ENCODE measurements at places on chromosomes 4 and X.

- DNase-seq = no peak
Observed at GRCh38 chr4:177080388-177080787, 229.3 kb upstream of the NEIL3 start.

GRCh38 chrX:18937173-18937572 is 46.7 kb downstream of the PHKA2 start:
- no peak for DNase-seq

- DNase-seq = peak; percentile 35
Observed at GRCh38 chr4:183256756-183257385, 63.2 kb downstream of the CLDN22 start.

GRCh38 chr4:92120810-92121498 is 182.8 kb upstream of the GRID2 start:
- DNase-seq = no peak

DNA sequence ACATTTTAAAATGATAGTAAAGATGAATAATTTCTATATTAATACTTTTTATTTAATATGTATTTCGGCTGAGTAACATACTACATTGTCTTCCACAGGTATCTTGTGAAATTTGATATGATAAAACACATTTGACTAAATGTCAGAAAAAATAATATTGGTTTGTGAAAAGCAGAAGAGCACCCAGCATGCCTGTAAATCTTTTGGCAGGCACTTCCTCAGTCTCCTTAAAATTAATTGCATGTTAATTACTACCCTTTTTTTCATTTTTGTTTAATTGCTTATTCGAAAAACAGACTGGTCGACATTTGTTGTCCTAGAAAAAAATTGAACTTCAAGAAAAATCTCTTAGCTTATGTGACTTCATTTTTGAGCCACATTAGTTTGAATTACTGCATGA is 40.6 kb downstream of the CLCN3 start:
- no peak for DNase-seq

- peak; percentile 52 for DNase-seq
Observed at GRCh38 chrX:74536152-74536831, 78.1 kb downstream of the RLIM start.

DNA sequence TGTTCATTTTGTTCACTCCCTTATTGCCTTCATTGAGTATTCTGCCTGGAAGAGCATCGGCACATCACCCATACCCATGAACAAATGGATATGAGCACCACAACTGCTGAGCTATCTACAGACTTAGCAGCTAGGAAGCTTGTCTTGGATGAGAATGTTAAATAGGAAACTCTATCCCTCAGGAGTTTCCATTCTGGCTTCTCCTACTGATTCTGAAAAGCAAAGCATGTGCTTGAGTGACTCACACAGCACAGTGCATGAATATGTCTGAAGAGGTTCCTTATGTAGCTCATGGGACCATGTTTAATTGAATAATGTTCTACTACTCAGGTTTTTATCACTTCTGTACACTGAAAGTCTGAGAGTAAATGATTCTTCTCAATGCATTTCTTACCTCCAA is 57.3 kb upstream of the MXRA5 start:
- no peak for DNase-seq

DNA sequence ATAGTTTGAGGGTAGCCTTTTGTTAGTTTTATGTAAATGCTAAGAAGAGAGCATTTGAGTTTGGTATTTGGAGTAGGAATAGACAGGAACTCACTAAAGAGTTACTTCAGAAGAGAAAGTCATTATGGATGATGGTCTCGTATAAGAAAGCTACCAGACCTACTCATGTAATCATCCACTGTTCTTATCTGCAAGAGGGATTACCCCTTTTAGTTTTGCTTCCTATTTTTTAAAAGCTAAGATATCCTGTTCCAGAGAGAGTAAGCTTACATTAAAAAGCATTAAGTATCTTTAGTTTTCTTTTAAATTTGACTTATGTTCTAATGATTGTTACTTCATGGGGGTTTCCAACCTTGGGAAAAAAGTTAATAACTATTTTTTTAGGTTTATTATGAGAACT is 12.5 kb upstream of the ART3 start:
- no peak for DNase-seq

- DNase-seq = no peak
Observed at GRCh38 chr4:52843958-52844357, 18.2 kb upstream of the RASL11B start.

- DNase-seq = no peak
Observed at GRCh38 chr4:15106399-15106798, 104.1 kb downstream of the CPEB2 start.

GRCh38 chr4:159979351-159979750 is 876.5 kb downstream of the RAPGEF2 start:
- DNase-seq = no peak

DNA sequence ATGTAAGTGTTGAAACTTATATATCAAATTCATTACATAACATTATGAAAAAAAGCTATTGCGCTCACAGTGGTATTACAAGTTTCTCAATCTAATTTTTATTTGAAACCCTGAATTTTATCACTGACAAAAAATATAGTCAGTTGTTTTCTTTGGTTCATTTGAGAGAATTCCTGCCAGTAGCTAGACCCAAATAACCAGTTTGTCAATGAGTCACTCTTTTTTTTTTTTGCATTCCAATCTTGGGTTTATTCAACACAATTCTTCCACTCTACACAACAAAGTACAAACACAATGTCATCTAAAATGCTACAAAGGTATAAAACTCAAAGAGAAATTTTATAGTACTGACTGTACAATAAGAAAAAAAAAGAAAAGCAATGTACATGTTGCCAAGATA is 13.1 kb downstream of the HPF1 start:
- no peak for DNase-seq

GRCh38 chr4:158492391-158492790 is 29.3 kb upstream of the RXFP1 start:
- no peak for DNase-seq

DNA sequence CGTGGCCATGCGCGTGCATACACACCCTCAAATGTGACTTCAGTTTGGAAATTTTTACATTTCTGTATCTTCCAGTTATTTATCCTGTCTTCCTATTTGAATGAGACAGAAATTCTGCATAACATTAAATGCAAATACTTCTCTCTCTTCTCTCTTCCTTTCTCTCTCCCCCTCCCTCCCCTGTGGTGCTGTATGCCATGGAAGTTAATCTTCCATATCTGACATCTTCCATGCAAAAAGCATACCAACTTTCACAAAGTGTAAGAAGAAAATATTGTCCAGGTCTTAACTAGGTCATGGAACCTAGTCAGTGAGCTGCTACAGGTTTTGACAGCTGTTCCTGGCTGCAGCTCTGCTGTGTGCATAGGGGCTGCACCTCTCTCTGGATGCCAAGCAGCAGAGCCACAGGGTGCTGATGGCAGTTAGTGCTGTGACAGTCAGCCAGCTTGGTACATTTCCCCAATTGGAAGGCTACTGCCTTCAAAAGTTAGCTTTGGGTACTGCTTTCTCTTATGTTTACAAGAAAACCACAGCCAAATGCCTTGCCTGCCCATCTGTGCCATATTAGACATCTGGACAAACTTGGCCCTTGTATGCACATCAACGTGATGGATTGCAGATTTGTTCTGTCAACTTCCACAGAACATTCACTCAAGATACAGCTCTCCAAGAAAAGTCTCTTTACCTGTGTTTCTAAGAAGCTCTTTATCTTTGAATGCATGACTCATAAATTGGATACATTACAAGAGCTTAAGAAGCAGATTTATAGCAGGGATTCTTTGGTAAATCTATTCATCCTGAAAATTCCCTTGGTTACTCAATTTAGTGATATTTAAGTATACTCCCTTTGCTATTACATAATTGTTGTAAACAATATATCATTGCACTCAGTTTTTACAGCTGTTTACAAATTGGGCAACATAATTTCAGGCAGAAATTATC is 623.8 kb downstream of the EPHA5 start:
- no peak for DNase-seq

DNA sequence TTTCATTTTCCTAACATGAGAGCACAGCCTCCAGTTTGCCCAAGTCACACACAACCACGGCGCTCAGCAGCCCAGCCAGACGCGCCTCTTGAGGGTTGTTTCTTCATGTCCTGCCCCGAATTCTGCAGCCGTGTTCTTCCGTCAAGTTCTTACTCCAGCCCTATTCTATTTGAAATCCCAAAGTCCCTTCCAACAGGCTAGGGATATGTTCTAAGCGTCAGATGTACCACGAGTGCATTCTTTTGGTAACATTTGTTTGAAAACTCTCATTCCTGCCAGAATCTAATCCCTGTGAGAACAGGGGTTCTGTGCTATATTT is 23.1 kb downstream of the ACSL1 start:
- DNase-seq = no peak

- no peak for DNase-seq
Observed at GRCh38 chr4:127528302-127528701, 104.5 kb upstream of the INTU start.

DNA sequence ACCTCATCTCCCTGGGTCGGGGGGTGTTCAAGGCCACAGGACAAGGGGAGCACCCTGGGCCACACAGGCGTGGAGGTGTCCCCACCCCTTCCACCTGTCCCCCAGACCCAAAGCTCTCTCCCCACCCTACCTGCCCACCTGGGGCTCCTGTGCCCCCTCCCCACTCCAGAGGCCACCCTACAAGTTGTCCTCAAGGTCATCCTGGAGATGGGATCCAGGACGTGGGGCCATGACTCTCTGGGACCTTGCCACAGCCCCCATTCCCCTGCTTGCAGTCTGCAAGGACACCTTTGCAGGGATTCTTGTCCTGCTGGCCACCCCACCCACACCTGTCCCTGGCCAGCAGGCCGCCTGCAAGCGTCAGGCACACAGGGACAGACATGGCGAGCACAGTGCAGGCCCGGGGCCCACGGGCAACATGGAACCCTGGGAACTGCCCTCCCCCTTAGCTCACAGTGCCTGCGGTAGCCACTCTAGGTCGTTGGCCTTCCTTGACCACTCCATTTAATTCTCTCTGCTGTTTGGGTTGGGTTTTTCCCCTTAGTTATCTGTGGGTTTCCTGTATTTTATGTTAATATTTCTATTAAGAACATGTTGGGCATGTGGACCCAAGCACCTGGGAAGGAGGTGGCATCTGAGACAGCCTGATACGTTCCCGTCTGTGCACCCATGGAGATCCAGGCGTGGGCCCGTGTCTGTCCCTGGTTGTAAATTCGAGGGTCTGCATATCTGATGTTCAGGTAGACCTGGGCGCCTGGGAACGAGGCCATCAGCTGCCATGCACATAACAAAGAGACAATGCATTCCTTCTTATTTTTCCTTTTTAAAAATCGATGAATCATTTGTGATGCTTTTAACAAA is 197.5 kb downstream of the AFAP1 start:
- no peak for DNase-seq

DNA sequence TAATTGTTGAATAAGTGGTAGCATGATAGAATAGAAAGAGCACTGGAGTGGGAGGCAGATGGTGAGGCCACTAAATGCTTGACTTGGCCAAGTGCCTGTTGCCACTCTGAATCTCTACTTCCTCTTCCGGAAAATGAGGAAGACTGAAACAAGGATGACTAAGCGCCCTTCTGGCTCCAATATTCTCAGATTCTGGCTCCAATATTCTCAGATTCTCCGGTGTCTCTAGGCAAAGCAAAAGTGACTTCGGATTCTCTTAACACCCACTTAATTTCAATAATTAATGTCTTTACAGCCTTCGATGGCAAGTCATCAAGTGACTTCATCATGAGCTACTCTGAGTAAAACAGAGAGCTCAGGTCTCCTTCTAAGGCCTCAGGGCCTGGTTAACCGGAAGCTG is 402.2 kb upstream of the FGF13 start:
- DNase-seq = no peak

DNA sequence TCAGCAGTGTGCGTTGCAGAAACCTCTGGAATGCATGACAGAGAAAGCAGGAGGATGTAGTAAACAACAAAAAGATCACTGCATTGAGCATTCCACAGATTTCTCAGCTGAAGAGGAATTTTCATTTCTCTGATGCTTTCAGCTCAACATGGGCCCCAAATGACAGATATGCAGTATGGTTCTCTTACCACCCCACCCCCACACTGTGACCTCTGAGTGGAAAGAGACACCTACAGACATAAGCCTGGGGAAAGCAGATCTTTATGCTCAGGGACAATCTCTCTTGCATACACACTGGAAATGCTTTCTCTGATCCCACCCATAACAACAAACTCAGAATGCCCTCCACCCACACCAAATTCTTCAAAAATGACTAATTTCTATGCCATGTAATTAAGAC is 983.7 kb upstream of the LCORL start:
- no peak for DNase-seq

DNA sequence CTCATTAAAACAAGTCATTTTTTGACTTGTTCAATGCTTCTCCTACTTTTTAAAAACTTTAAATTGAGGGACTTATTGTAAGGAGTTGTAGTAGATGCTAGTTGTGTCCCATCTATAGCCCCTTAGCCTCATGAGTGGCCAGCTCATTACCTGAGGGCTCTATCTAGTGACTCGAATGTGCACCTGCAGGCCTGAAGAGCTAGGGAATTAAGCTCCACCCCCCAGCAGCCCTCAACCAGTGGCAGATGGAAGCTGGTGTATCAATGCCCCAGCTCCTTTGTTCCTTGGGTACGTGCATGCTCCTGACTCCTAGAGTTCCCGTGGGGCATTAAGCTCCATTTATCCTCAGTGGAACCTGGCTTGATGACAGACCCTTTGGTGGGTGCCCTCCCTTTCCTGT is 146.7 kb upstream of the FAM9B start:
- DNase-seq = no peak

GRCh38 chrX:40543661-40544328 is 37.0 kb upstream of the ATP6AP2 start:
- DNase-seq = no peak

DNA sequence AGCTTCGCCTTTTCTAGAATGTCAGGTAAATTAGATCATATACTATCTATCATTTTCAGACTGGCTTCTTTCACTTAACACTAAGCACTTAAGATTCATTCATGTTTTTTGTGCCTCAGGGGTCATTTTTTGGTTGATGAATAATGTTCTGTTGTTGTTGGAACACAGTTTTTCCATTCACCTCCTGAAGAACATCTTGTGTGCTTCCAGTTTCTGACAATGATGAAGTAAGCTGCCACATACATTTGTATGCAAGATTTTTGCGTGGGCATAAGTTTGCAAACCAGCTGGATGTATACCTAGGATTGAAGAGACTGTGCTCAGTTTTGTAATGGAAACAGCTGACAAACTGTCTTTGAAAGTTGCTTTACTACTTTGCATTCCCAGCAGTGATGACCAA is 37.6 kb downstream of the MAGEA9 start:
- no peak for DNase-seq

DNA sequence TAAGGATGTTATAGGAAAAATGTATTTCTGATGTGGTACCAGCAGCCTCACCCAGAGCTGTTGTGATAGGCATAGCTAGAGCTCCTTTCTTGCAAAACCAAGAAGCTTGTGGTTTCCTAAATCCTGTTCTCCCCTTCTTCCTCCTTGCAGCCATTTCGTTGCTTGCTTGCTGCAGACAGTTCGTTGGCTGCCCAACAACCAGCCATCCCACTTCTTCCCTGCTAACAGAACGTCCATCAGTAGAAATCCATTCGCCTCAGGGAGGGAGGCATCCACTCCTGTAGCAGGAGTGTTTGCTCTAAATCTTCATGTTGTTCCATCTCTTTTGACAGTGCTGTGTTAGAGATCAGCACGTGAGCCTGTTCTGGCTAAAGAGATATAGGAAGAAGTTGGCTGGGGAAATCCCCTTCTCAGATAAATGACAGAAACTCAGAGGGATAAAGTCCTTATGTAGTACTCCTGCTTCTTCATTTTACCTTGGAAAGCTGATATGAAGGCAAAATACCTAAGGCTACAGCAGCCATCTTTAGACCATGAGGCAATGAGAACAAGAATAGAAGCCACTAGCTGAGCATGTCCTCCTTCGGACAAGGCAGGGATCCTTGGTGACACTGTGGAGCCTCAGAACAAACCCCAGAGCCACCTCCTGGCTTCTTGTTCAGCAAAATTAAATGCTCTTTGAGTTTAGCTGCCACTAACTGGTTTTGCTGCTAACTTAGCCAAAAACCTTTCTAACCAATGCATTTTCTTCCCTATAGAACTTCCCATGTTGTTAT is 68.4 kb upstream of the RELL1 start:
- no peak for DNase-seq

Measured in activated CD4-positive, CD25-positive, alpha-beta regulatory T cell treated with anti-CD3 and anti-CD28 coated beads, Interleukin-2, amount 50 U/mL, for 72 hours (primary cell).